Fibroblast of villous mesenchyme (primary cell): ENCODE measurements at places on chromosomes 12 and 14. TPM values are rescaled to one million over a fixed set of nuclear protein-coding genes. Genes with fewer than 3 reads are reported as not detected.
A peak's percentile ranks its signal among the peaks of the same experiment; 100 is the strongest.

DNA sequence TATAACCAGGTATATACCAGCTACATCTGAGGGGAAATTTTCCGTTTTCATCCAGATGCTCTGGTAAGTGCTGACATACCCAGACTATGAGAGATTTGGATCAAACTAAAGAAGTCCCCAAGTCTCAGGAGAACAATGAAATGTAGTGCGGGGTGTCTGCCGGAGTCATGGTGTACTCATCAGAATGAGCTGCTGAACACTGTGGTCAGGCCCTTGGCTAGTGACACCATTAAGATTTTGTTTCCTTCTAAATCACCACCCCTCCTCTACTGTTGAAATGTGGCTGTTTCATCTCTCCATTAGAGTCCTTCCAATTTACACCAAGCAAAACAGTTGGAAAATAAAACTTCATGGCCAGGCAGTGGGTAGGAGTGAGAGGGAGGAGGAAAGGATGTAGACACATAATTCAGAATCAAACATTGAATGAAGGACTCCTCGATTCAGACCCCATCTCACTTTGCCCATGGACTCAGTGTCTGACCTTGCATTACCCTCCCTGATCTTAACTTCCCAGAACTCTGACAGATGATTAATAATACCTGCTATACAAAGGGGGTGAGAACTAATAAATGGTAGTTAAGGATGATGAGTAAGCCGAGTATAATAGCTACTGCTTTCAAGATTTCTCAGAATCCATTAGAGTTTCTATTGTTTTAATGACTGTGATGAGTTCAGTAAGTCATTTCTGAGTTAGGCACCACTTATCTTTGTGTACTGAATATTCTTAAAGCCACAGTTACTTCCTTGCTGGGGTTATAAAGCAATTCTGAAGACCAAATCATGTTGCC, 127.4 kb downstream of the CRADD start:
- DNase-seq = no peak

- DNase-seq = no peak
Measured at GRCh38 chr12:6192604-6193380, 7.4 kb upstream of the CD9 start.

GRCh38 chr12:95173392-95174251, 43.6 kb downstream of the FGD6 start:
- peak; percentile 98 for DNase-seq

GRCh38 chr14:89349171-89350008, 67.6 kb downstream of the FOXN3 start:
- DNase-seq = no peak

DNA sequence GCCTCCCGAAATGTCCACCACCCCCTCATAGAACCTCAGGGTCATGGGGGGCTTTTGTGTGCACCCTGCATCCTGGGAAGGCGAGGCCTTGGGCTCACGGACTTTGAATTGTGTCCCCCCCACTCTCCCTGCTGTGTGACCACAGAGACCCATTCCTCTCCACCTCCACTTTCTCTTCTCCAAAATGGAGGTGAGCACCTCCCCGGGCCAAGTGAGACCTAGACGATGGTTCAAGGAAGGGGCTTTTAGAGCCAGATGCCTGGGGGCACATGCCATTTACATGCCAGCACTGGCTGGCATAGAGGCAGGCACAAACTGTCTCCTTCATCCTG, 33.5 kb downstream of the CYP46A1 start:
- DNase-seq = no peak

DNA sequence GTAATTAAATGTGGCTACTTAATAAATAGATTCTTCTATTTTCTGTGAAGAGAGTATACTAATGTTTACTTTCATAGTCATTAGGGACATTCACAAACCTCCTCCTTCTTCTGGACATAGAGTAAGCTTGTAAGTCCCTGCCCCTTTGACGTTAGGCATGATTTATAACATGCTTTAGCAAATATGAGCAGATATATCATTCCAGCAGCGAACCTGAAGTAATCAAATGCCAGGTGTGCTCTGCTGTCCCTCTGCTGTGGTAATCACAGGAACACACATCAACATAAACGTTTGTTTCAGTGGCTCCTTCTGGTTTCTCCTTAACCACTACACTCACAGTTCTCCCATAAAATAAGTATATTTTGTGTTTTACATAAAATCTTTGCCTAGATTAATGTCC, 961.8 kb downstream of the FLRT2 start:
- no peak for DNase-seq

TMTC2 gene
- 1.6 and 5.2 TPM in 2 replicates for total RNA-seq

ADAM20 gene
- total RNA-seq = 0.64 and 0.86 TPM in 2 replicates

SETD3 gene
- total RNA-seq = 44.1 and 57.0 TPM in 2 replicates

ALDH6A1 gene
- 10.6 and 16.0 TPM in 2 replicates for total RNA-seq

DNA sequence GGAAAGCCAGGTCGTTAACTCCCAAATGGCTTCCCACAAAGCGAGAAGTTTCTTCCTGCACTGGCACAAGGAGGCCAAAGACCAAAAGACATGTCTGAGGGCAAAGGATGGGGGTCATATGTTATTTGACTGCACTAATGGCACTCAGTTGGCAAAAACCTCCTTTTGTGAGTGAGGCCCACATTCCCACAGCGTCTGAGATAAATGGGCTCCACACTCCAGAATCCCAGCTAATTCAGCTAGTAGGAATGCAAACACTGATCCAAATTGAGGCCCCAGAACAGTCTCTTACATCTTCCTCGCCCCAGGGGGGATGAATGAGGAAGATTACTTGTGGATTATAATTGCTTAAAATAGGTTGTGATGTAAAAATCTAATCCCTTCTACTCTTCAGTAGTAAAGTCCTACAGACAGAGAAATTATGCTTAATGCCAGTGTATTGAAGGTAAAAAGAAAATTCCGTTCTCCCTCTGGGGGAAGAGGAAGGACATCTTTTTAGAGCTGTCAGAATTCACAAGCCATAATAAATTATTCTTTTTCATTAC, 86.4 kb upstream of the PIWIL1 start:
- no peak for DNase-seq

GRCh38 chr12:49342914-49343731, 3.6 kb upstream of the DNAJC22 start:
- DNase-seq = no peak

- DNase-seq = no peak
Measured at GRCh38 chr12:131044760-131045381, 91.2 kb downstream of the ADGRD1 start.

DTX1 gene
- not detected in 2 replicates for total RNA-seq

GLT8D2 gene
- total RNA-seq = 51.4 and 55.1 TPM in 2 replicates

GRCh38 chr14:35385042-35385839, 19.3 kb downstream of the NFKBIA start:
- DNase-seq = peak; percentile 91

ADAMTS20 gene
- under 0.01 TPM in 2 replicates for total RNA-seq

DNA sequence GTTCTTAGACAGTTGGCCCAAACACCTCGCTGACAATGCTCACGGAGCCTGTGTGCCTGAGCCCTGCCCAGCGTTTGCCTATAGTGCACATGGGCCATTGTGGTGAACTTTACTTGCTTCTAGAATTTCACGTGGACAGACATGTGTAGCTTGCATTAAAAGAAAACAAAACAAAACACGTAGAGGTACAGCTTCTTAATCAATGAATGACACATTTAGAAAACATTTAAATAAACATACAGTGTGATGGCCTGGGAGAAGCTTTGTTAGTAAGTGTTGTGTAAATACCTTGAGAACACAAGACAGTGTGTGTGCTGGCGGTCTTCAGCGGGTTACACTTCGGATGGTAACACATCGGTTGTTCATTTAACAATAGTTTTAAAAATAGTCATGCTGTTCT, 38.1 kb downstream of the SMOC1 start:
- no peak for DNase-seq

TMEM117 gene
- 10.8 and 13.5 TPM in 2 replicates for total RNA-seq

DNA sequence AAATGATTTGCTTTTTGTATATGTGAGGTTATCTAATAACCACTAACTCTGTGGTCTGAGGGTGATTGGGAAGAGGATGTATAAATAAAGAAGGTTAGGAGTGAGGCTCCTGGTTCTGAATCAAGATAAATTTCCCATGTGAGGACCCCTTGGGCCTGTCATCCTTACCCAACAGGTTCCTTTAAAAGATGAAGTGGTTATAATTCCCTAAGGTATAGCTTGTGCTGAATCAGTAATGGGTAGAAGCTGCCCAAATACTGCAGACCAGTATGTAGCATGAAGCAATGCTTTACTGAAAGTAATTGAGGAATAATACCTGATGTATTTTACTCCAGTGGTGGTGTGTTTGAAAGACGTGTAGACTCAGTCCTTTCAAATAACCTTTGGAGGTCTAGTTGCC, 8.7 kb downstream of the EID3 start:
- DNase-seq = no peak

DNA sequence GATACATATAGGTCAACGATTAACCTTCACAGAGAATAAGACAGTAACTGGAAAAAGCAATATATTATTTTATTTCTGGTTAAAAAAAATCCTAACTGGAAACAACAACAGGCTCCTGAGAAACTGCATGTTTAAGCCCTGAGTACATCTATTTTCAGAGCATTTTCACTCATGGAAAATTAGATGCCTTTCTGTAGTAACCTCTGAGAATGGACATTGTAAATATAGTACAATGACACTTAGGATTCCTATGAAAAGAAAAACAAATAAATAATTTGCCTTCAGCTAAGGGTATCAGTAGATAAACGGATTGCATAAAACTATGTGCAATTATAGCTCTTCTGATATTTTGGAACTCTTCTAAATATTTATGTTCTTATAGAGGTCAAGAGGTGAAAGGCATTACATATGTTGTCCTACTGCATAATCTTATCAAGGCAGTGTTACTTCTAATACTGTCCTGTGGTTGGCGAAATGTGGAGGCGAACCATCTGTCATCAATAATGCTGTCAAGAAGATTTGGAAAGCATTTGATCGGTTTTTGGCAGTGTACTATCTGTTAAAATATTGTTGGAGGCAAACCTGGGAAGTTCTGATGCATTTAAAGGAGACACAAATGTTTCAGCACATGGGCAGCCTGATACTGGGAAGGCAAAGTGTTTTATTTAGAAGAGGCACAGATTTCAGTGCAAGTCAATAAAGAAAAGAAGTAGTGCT, 381.8 kb downstream of the BTG1 start:
- peak; percentile 39 for DNase-seq

DNA sequence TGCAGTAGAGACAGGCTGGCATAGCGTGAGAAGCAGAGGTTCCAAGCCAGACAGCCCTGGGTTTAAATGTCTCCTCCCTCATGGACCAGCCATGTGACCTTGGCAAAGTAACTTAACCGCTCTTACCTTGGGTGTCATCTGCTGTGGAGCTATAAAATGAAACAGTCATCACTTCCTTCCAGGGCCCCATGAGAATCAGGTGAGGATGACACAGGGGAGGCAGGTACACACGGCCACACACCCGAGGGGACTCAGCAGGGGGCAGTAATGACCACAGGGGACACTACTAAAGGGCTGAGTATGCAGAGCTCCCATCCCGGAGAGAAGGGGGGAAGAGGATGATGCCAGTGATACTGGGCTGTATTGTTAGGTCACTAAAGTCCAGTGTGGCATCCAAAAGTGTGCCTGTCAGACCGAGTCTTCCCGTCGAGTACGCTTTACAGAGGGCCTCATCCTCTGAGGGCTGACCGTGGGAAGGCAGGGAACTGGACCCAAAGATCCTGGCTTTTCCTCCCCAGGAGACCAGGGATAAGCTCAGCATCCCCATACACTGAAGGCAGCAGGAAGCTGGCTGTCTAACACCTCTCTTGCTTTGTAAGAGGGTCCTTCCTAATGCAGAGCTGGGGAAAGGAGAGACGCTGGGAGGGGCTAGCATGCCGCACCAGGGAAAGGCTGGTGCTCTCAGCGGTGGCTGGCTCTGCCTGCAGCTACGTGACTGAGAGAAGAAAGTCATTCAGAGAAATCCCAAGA, 94.2 kb downstream of the SINHCAF start:
- DNase-seq = no peak

DNA sequence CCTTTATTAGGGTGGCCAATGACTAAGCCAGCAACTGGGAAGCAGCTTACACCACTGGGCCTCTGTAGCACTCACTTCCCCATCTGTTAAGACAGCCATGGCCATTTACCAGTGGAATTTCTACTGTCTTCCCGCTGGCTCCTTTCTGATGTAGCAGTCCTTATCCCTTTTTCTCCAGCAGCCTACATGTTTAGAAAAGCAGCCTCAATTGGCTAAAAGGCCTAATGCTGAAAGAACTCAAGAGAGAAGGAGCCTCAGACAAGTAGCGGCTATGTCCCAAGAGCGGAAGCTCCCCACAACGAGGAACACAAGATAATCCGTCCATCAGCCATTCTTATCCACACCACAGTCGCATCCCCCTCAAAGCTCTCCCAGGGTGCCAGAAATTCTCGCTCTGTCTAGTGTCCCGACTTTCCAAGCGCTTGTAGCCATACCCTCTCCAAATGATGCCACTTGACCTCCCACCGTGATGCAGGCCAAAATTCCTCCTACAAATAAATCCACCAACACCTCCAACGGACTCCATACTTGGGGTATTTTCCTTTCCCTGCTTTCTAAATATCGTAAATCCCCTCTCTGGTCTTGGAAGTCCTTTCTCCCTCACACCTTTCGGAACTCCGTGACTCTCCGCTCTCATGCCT, 624 bp downstream of the M6PR start:
- DNase-seq = peak; percentile 58

TAS2R8 gene
- total RNA-seq = 0.32 and 0.43 TPM in 2 replicates

- no peak for DNase-seq
Measured at GRCh38 chr14:104093366-104094055, 8.0 kb downstream of the ASPG start.

GRCh38 chr12:93378998-93379325, 1.2 kb downstream of the NUDT4 start:
- DNase-seq = no peak

GRCh38 chr12:97380440-97380839, 82.2 kb upstream of the RMST start:
- no peak for DNase-seq

TAMALIN gene
- total RNA-seq = 2.2 and 7.7 TPM in 2 replicates

PTPRO gene
- under 0.01 TPM in 2 replicates for total RNA-seq

DNA sequence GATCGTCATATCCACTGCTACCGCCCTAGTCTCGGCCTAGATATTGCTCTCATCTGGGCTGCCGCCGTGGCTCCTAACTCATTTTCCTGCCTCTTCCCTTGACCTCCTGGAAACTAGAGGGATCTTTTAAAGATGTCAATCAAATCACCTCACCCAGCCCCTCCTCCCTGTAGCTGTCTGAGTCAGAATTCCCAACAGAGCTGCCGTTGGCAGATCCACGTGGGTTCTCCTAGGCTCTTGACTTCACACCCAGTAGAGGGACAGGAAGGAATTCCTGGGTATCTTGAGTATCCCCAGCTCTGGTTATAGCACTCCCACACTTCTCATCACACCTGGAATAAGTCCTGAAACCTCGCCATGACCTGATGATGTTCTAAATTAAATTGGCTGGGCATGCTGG, 11.9 kb downstream of the TGFB3 start:
- no peak for DNase-seq
